ENCODE measurements at places on chromosomes 5 and 9. TPM values are rescaled to one million over a fixed set of nuclear protein-coding genes. Genes with fewer than 3 reads are reported as not detected.

The CYLC2 gene
- not detected for total RNA-seq

The SLC36A2 gene
- not detected for total RNA-seq

The CDKN2B gene
- total RNA-seq: 306 TPM

GRCh38 chr9:8750639-8751051, 951.1 kb upstream of the DMAC1 start:
- no peak for DNase-seq

GRCh38 chr5:142640316-142641005, 45.4 kb downstream of the FGF1 start:
- DNase-seq: no peak

- DNase-seq: no peak
Measured at GRCh38 chr5:110329955-110330525, 396.4 kb downstream of the TMEM232 start.
